AG09309 (cell line): ENCODE measurements at places on chromosomes 16 and 17.

- no peak for DNase-seq
Observed at GRCh38 chr16:6682142-6682811, 650.4 kb upstream of the RBFOX1 start.

DNA sequence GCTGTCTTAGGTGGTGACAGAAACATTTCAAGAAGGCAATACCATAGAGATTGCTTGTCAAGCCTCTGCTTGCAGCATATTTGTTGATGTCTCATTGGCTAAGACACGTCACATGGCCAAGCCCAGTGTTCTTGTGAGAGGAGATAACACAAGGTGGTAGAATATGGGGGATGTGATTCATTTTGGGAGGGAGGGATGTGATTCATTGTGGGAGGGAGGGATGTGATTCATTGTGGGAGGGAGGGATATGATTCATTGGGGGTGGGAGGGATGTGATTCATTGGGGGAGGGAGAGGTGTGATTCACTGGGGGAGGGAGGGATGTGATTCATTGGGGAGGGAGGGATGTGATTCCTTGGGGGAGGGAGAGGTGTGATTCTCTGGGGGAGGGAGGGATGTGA, 470.5 kb upstream of the SALL1 start:
- no peak for DNase-seq

DNA sequence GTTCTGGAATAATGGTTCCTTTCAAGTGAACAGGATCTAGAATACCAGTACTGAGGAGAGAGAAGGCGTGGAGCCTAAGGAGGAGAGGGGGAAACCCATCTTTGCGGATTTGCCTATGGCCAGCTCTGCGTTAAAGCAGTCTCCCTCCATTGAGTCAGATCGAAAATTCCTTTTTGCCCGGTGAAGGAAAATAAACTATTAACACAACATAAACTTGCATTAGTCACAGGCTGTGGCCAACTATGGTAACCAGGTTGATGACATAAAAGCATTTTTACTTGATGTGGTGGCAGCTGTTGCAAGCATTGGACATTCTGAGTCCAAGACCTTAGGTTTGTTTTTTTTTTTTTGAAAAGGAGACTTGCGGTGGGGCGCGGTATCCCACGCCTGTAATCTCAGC, 8.9 kb downstream of the LDAF1 start:
- peak; percentile 89 for DNase-seq

DNA sequence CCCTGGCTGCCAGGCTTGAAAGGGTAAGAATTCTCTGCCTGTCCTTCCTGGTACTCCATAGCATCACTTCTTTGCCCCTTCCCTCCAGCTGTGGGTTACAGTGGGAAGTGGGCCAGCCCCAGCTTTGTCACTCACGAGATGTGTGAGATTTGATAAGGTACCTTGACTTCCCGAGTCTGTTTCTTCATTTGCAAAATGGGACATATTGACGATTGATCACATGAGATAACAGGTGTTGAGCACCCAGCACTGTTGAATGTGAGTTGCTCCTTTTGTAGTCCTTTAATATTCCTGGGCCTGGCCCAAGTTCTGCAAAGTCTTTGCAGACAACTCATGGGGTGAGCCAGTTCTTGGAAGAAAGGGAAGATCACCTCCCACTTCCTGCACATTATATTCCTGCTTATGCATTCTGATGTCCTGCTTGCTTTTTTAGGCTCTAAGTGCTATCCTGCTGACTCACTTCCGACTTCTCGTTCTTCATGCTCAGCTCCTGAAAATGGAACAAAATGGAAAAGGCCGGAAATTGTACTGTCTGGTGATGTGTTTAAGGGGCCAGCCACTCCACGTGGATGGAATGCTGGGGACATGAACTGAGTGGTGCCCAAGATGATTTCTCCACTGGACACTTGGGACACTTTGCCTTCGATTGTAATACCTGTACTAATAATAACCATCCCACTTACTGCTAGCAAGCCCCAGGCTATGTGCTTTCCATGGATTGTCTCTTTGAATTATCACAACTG, 8.3 kb upstream of the NLK start:
- DNase-seq, result peak; percentile 54

GRCh38 chr16:81456523-81457325, 12.1 kb downstream of the CMIP start:
- no peak for DNase-seq

- DNase-seq, result no peak
Observed at GRCh38 chr17:65902155-65902554, 289.8 kb downstream of the CEP112 start.

DNA sequence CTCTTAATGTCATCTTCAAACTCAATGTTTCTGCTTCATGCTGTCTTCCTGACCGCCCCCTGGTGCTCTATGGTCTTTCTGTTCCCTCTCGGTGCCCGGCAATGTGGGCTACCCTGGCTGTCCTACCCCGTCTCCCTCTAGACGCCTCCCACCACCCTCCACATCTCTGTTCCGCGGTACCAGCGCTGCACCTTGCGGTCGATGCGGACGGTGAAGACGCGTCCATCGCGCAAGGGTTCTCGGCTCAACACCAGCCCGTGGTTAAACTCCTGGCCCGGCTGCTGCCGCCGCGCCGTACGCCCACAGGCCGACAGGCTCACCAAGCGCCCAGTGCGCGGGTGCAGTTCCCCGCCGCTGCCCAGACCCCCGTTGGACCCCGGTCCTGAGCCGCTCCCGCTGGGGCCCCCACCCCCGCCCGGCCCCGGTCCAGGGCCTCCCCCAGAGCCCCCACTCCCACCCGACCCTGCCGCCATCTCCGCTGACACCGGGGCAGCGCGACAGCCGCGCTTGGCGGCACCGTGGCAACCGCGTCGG, at the start of gene NEURL4:
NEURL4 (minus strand) TSS at position 496 of the 534 bp plus-strand sequence; CDS start at position 473, 23 bp downstream.
- no peak for DNase-seq

DNA sequence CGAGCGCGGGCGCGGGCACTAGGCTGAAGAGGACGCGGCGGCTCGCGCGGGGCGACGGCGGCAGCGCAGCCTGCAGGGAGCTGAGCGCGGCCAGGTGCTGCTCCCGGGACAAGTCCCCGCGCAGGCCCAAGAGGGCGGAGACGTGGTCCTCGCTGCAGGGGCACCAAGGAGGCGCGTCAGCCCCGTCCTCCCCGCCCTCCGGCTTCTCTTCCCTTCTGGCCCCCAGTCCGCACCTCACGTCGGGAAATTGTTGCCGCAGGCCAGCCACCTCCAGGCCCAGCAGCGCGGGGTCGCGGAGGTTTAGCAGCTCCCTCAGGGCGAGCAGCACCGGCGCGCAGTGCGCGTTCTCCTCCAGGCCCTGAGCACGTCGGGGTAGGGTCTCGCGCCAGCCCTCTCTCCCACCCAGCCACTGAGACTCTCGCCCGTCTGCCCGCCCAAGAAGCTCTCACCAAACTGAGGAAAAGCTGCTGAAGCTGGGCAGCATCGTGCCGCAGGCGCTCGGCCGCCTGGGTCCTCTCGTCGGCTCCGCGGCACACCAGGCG, 761 bp upstream of the MATCAP1 start:
- DNase-seq, result no peak

GRCh38 chr16:13315642-13316427, 414.4 kb downstream of the SHISA9 start:
- DNase-seq, result no peak

DNA sequence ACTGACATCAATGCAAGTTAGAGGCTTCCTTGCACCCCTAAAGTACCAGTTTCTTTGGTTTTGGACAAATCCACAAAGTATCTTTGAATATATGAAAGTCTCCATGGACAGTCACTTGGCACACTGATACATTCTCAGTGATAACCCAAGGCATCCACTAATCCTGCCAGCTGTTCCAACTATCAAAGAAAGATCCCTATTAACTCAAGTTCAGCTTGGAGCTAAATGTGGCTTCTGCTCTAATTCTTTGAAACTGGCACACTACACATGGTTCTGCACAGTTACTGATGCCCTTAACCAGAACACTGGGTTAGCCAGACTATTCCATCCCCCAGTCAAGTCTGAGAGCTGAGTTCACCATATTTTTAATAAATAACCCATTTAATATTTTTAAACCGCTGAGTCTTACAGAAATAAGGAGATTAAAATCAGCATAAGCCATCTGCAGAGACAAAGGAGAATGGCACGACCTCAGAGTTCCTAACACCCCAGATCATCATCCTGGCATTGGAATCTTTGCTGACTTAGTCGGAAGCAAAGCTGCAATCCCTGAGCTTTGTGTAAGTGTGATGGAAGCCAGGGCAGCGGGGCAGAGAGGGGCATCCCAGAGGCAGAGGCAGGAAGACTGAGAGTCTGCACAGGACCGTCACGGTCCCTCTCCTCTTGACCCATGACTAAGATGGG, 6.3 kb downstream of the CACNG1 start:
- no peak for DNase-seq

DNA sequence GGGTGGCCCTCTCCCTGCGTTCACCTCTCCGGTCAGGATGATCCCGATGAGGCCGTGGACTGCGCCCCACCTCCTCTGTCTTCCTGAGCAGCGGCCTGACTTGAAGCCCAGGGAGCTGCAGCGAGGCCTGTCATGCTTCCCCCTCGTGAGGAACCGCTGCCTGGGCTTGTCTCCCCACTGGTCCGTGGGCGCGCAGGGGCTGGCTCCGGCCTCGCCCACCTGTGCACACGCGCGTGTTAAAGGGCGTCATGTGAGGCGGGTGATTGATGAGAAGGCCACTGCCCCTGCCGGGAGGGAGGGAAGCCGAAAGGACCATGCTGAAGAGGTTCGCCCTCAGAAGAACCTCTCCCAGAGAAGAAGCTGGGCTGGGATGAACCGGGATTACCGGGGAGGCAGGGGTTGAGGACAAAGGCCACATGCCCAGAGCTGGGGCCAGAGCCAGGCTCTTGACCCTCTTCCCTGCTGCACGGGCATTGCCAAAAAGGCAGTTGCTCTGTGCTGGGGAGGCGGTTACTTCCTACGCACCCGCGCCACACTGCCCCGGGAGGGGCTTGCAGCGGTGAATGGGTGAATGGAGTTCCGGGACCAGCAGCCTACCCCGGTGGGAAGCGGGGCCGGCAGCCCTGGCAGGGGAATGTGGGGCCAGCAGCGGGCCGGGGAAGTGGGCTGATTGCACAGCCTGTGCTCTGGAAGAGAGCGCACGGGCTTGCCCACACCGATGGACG, 85.9 kb upstream of the GSE1 start:
- no peak for DNase-seq

- no peak for DNase-seq
Observed at GRCh38 chr17:62822080-62822904, 14.2 kb upstream of the MARCHF10 start.

DNA sequence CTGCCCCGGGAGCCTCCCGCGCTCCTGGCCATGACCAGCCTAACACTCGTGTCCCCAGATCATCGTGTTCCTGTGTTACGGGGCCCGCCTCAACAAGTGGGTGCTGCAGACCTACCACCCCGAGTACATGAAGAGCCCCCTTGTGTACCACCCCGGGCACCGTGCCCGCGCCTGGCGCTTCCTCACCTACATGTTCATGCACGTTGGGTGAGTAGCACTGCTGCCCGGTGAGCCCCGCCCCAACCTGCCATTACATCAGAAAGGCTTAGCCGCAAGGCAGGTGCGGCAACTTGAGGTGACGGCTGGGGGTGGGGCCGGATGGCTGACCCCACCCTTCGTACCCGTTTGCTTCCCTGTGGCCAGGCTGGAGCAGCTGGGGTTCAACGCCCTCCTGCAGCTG, 1.4 kb downstream of the RHBDL1 start:
- no peak for DNase-seq

DNA sequence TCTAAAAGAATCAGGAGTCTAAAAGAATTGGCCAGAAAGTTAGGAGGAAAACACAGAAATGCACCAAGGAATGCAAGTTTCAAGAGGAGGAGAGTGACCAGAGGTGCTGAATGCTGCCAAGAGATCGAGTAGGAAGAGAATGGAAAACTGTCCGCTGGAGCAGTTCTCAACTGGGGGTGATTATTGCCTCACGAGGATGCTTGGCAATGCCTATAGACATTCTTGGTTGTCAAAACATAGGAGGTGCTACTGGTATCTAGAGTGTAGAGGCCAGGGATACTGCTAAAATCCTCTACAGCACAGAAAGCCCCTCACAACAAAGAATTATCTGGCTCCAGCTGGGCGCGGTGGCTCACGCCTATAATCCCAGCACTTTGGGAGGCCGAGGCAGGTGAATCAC, 82.1 kb upstream of the NOL11 start:
- no peak for DNase-seq

- no peak for DNase-seq
Observed at GRCh38 chr17:36647636-36648035, 46.3 kb downstream of the MRM1 start.

- no peak for DNase-seq
Observed at GRCh38 chr17:77836557-77837041, 121.9 kb upstream of the TNRC6C start.

- peak; percentile 56 for DNase-seq
Observed at GRCh38 chr16:66660422-66661209, 35.9 kb downstream of the CMTM4 start.

DNA sequence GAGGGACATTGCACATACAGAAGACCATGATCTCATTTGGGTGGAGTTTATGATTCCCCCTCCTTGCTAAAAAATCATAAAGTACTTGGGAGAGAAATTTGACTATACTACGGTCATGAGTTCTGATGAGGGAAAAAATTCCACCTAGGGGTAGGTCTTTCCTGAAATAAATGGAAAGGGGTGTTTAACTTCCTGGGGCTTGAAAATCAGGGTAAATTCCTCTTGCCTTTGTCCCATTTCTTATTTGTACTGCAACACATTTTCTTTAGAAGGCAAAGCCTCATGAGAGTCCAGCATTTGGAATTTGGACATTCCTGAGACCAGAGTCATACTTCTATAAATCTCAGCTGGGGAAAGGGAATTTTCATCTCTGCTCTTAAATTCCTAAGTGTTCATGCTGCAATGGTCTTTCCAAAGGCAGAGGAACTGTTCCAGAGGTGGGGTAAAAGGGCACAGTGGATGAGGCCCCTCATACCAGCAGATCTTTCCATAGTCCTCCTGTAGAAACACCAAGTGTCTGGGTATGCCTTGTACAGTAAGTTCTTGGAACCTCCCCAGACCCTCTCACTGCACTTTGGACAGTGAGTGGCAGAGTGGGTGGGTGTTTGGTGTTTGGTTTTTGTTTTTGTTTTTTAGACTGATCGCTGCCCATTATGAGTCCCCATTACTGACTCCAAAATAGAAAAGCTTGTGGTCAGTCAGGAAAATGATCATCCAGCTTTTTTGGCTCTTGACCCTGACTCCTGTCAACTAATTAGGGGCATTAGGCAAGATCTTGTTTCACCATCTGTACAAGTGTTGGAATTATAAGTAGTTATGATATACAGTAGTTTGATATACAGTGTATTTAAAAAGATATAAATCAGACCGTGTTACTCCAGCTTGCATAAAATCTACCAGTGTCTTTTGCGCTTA, 6.0 kb downstream of the LYRM1 start:
- DNase-seq, result peak; percentile 78

DNA sequence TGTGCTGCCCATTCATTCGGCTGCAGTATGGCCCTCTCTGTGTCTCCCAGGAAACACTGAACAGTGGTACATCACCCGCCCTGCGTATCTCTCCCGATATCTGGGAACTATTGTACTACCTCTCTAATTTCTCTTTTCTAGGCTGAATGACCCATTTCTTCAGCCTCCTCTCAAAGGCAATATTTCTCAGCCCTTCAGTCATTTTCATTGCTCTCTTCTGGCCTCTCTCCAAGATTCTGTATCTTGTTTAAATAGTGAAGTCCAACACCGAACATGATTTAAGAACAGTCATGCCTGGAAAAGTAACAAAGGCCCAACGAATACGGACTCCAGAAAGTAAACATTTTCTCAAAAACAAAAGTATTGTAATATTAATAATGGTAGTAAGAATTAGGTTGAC, 220.1 kb downstream of the ZFHX3 start:
- DNase-seq, result no peak
